ENCODE measurements at places on chromosomes 3 and 15. TPM values are rescaled to one million over a fixed set of nuclear protein-coding genes. Genes with fewer than 3 reads are reported as not detected.

Gene NANOGP8
- not detected for total RNA-seq

Gene ADAMTS17
- total RNA-seq, result not detected

Gene CA12
- total RNA-seq, result 16.6 TPM

Gene IL20RB
- 1.5 TPM for total RNA-seq

DNA sequence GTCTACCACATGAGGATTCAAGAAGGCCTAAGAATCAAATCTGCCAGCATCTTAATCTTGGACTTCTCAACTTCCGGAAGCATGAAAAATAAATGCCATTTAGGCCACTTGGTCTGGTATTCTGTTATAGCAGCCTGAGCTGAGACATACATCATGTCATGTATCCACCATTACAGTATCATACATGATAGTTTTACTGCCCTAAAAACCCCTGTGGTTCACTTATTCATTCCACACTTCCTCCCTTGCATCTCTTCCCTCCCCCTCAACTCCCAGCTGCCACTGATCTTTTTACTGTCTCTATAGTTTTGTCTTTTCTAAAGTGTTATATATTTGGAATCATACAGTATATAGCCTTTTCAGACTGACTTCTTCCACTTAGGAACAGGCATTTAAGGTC lies 161.8 kb downstream of the SNRK start:
- DNase-seq, result no peak

DNA sequence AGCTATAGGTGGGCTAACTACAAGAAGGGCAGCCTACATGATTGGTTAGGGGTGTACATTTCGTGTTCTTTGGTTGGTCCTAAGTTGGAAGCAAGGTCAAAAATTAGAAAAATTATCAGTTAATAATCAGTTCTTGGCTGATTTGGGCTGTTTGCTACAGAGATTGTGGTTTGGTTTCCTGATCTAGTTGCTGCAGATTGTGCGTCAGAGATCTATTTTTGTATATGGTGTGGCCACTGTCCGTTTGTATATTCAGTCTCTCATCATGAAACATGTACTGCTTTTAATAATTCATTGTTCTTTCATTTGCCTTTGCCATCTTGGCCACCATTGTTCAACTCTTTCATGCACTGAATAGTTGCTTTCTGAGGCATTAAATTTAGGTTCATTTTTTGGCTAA lies 80.9 kb downstream of the LRRC3B start:
- no peak for DNase-seq

- DNase-seq, result no peak
Observed at GRCh38 chr3:58073301-58074108, 65.3 kb downstream of the FLNB start.

DNA sequence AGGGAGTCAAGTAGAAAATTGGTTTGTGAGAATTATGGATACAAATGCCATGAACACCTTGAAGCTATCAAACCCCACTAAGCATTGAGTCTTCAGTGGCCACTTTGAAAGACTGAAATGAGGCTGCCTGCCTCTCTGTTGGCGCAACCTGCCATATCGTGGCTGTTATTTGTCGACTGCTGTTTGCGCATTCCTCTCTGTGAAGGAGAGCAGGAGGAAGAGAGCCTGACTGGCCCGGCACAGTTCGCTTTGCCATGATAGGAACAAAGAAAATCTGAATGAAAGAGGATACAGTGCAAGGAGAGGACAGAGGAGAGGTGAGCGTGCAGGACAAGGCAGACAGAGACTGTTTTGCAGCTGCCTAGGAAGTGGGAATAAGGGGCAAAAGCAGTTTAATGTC lies 289.4 kb downstream of the RYR3 start:
- no peak for DNase-seq

DNA sequence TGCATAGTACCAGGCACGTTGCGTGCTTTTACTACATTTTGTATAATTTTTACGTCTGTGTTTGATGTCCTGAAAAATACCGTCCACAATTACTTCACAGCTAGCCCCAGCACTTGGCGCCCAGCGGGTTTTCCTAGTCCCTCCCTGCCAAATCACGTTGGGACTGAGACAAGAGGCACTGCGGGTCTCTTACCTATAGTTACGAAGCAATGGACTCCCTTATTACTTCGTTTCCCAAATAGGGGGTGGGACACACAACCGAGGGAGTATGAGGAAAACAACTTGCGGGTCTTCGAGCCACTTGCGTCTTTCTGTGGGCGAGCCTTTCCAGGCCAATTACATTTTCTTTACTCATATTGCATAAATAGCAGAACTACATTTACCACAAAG lies 620 bp upstream of the CMSS1 start:
- DNase-seq, result no peak

DNA sequence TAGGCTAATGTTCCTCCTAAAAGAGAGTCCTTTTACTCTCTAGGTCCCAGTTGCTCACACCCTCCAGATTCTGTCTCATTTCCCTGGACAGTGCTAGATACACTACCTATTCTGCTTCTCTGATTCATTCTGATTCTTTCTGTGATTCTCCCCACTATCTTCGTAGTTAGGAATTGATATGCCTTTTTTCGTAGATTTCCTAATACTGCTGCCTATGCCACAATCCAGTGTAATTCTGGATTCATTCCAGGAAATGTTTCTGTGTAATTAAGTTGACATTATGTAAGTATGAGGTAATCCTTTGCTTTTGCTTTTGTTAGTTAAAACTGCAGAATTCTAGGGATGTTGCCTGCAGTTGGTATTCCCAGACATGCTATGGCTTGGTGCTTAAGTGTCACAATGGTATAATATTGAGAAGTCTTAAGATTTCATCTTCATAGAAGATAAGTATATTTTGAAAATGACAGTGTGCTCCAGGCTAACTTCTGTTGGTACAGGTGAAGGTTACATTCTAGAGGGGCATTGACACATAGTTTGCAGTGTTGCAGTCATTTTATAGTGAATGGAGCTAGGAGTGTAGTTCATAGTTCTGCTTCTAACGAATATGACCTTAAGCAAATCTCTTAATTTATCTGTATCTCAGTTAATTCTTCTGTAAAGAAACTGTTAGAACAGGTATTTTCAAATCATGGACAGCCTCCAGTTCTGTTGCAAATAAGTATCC lies 54.3 kb downstream of the RIOX2 start:
- no peak for DNase-seq

- no peak for DNase-seq
Observed at GRCh38 chr15:78709263-78709882, 68.4 kb upstream of the CHRNB4 start.

- peak; percentile 49 for DNase-seq
Observed at GRCh38 chr3:111667621-111668239, 72.6 kb upstream of the ZBED2 start.

GRCh38 chr15:70198441-70199123 lies 100.9 kb upstream of the TLE3 start:
- no peak for DNase-seq
